ENCODE measurements at places on chromosomes 7 and 10. TPM values are rescaled to one million over a fixed set of nuclear protein-coding genes. Genes with fewer than 3 reads are reported as not detected.

- peak; percentile 63 for DNase-seq
Observed at GRCh38 chr7:23680414-23681405, 711 bp downstream of the FAM221A start.

DNA sequence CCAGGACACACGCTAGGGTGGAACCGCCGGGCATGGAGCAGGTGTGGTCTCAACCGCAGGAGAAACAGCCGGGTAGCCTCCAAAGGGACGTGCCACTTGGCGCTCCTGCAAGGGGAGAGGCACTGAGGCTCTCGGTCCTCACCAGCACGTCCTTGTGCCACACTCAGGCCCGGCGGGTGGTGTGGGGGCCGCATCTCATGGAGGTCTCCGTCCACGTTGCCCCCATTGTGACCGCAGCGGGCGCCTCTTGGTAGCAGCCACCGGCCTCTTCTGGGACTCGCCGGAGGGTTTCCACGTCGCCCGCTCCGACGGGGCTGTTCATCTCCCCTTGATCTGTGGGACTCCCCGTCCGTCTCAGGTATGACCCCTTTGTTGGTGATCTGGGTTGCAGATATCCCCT lies 49.2 kb upstream of the ELFN1 start:
- no peak for DNase-seq

DNA sequence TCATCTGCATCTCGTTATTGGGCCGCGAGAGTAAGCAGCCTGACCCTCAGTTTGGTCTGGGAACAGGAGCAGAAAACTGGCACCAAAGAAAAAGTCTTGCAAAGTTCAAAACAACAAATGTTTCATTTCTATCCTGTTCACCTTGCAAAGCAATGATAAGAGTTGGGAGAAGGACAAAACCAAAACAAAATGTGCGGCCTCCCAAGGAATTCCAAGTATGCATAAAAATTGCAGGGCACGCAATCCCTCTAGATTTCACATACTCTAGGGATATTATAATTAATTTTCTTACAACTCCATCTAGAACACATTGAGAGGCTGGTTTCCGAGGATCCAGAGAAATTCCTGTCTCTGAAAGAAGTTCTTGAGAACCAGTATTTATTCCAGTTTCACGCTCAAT lies 20.1 kb downstream of the CHUK start:
- no peak for DNase-seq

- no peak for DNase-seq
Observed at GRCh38 chr10:71489077-71489476, 92.4 kb downstream of the CDH23 start.

- DNase-seq: no peak
Observed at GRCh38 chr7:34430456-34430855, 227.6 kb upstream of the NPSR1 start.

GRCh38 chr7:17696422-17696821 lies 243.9 kb downstream of the SNX13 start:
- DNase-seq: peak; percentile 83

- no peak for DNase-seq
Observed at GRCh38 chr10:117965984-117966383, 80.8 kb downstream of the RAB11FIP2 start.

Gene ZP3
- total RNA-seq: not detected

Gene DNAJC30
- total RNA-seq: 14.3 TPM

Gene SEMA3A
- 8.8 TPM for total RNA-seq

Gene OR13A1
- total RNA-seq: not detected
